ENCODE measurements at places on chromosomes 16 and 17. TPM values are rescaled to one million over a fixed set of nuclear protein-coding genes. Genes with fewer than 3 reads are reported as not detected.

Gene CES3
- total RNA-seq: 0.19 TPM

Gene TPSG1
- total RNA-seq: not detected

Gene CHRNE
- total RNA-seq: 0.19 TPM

Gene MMP25
- 0.47 TPM for total RNA-seq

Gene GPR139
- not detected for total RNA-seq

Gene CD300H
- total RNA-seq: not detected

DNA sequence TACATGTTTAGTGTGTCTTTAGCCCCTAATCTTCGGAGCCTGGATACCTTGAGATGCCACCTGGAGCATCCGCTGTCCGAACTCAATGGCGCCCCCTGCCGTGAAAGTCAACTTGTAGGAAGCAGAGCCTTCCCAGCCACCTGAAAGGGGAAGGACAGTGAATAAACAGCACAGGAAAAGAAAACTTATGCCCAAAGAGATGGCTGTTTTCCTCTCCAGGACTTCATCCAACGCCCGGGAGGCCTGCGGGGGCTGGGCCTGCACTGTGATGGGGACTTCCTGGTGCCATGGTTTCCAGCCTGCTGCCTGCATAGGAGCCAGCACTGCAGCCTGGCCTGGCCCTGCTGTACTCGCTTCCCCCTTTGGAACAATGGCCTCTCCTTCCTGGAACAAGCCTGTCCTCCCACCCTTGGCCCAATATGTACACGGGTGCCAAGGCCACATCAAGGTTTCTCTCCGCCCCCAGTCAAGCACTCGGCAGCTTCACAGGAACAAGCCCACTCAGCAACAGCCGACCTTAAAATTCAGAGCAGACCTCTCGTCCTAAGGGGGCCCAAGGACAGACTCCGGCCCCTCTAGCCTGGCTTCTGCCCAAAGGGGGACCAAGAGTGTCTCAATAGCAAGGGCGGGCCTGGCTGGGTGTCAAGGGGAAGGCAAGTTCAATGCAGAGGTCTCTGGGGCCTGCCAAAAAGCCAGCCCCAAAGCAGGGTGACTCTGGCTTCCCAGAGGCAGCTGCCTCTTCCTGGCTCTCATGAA is 4.5 kb upstream of the UNC13D start:
- H3K36me3 ChIP-seq: peaks cover 25% of the 10 kb centered on the region
- DNase-seq: peak; percentile 90
- H3K27ac ChIP-seq: peak overlapping the region; percentile 12
- peaks cover 2% of the 10 kb centered on the region for H3K4me1 ChIP-seq
- no peak overlapping the region for H3K4me3 ChIP-seq

DNA sequence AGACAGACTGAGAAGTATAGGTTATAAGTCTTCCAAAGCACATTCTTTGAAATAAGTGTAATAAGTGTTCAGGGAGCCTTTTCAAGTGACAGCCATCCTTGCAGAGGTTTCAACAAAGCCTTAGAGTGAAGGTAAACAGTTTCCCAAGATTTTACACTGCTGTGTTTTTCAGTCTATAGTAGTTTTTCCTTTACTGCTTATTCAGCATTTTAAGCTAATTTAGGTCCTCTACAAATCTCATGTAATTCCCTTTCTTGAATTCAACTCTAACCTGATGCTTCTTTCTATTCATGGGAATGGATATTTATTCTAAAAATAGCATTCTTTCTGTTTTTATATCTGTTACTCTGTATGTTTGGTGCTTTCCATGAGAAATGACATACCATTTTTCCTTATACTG is 211.3 kb downstream of the PHKB start:
- no peak overlapping the region for H3K27ac ChIP-seq
- DNase-seq: no peak
- H3K4me3 ChIP-seq: no peak overlapping the region
- no peaks in the 10 kb centered on the region for H3K27me3 ChIP-seq
- H3K36me3 ChIP-seq: peaks cover 1% of the 10 kb centered on the region
- no peaks in the 10 kb centered on the region for H3K4me1 ChIP-seq

DNA sequence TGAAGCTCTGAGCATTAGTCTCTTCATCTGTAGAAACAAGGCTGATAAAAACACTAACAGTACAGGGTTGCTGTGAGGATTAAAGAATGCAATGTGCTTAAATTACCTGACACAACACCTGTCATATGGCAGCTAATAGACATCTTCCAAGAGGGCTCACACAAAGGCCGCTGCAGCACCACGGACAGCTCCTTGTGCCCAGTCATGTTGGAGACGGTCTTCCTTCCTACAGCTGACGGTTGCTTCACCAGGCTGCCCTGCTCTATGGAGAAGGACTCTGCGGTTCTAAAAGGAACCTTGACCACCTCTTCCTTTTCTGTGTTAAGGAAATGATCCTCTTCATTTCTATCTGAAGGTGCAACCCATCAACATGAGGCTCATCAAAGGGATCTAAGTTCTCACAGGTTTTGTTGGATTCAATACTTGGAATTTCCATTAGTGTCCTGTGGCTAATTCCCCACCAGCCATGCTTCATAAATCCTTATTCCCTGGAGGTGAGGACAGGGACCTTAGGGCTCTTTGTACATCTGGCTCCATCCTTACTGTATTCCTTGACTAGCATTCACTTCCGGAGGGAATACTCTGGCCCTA is 138.9 kb upstream of the CES5A start:
- no peaks in the 10 kb centered on the region for H3K27me3 ChIP-seq

DNA sequence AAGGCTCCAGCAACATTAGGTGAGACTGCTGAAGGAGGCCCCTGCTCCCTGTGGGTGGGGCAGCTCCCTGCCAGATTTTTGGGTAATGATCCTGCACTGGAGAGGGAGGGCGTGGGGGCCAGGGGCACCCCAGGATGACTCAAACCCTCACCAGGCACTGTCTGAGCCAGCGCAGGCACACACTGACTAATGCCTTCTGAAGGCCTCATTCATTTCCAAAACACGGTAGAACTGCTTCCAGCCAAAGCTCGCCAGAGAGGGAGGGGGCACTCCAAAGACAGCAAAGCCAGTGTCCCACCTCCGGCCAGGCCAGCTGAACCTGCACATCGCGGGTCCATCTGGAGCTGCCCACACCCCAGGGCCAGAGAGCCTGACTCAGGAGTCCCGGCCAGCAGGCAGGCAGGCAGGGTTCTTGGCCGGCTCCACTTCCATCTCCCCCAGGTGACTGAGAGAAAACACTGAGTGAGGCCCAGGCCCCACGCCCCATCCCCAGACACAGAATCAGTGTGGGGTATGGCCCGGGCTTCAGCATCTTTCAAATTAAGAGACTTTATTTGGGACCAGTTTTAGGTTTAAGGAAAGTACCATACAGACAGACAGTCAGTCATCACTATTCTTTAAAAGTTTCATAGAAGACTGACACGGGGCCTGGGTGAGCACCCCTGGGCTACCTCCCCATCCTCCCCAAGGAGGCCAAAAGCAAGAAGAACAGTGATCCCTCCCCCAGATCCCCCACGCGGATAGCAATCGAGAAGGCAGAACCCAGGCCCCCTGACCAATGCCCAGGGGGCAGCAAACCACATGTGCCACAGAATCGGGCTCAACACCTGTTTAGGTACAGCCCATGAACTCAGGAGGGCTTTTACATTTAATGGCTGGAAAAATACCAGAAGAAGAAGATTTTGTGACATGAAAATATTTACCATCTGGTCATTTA is 2.3 kb downstream of the PIEZO1 start:
- H3K27me3 ChIP-seq: no peaks in the 10 kb centered on the region
- peaks cover 19% of the 10 kb centered on the region for H3K4me1 ChIP-seq
- H3K27ac ChIP-seq: peak overlapping the region; percentile 90
- no peak overlapping the region for H3K4me3 ChIP-seq
- peak; percentile 36 for DNase-seq

GRCh38 chr16:53998024-53998810 is 288.4 kb downstream of the IRX3 start:
- no peaks in the 10 kb centered on the region for H3K27me3 ChIP-seq
- no peak overlapping the region for H3K27ac ChIP-seq
- H3K4me3 ChIP-seq: no peak overlapping the region
- no peaks in the 10 kb centered on the region for H3K4me1 ChIP-seq
- no peak for DNase-seq

DNA sequence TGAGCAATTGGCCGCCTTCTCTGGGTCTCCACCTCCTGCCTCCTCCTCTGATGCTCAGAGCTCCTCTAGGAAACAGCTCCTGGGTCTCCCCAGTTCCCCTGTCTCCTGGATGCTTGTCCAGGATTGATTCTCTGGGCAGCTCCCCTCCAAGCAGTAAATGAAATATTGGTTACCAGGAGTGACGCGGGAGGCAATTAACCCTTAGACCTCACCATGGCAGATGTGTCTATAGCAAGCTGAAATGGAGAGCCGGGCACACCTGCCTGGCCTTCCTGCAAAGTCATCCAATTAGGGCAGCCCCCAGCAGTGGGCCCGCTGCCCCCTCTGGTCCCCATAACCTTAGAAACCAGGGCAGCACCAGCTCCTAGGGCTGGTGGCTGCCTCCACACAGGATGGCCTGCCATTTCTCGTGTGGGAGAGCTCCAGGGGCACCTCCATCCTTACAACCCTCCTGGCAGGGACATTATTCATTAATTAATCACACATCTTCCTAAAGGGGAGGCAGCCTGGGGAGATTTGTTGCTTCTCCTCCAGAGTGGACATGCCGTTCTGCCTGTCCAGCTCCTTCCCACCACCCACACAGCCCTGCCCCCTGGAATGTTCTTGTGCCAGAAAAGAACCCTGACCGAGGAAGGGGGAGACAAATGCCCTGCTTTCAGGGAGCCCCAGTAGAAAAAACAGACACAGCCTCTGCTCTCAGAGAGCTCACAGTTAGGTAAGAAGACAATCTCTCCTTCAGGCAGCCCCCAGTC is 8.3 kb upstream of the KIF18B start:
- no peak overlapping the region for H3K4me3 ChIP-seq
- no peak for DNase-seq
- peaks cover 4% of the 10 kb centered on the region for H3K4me1 ChIP-seq
- no peaks in the 10 kb centered on the region for H3K36me3 ChIP-seq
- H3K27me3 ChIP-seq: no peaks in the 10 kb centered on the region

DNA sequence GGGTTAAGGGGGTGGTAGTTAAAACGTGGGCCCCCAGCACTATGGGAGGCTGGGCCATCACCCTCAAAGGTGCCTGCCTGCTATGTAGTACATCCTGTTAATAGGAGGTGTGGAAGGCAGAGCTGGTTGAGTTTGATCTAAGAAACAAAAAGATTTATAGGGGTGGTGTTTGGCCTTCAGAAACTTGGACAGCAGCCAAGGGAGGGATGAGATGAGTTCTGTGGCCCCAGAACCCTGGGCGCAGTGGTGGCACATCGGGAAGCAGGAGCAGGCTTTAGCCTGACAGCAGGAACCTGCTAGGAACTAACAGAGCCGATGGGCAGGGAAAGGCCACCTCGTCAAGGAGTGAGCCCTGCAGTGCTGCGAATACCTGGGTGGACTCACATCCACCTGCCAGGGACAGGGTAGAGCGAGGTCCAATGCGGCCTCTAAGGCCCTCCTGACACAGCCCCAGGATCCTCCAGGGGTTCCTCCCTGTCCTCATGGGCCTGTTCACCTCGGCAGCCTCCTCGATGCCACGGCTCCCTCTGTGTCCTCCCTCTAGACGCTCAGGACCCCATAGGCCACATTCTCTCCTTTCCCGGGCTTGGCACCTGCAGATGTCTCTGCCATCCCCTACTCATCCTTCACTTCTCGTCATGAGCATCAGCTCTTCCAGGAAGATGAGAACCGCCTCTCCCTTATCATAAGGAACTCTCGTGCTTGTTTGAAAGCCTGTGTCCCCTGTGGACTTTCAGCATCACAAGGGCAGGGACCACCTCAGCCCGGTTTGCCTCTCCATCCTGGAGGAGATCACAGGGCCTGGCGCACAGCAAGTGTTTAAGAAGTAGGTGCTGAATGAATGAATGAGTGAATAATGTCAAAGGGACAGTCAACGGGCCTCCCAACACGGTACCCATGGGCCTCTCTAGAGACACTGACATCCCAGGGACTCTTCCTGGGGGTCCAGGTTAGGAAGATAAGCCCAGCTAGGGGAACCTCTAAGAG is 103.5 kb upstream of the TNRC6C start:
- H3K27me3 ChIP-seq: no peaks in the 10 kb centered on the region
- no peak for DNase-seq
- H3K4me3 ChIP-seq: no peak overlapping the region
- no peaks in the 10 kb centered on the region for H3K36me3 ChIP-seq
- no peak overlapping the region for H3K27ac ChIP-seq

DNA sequence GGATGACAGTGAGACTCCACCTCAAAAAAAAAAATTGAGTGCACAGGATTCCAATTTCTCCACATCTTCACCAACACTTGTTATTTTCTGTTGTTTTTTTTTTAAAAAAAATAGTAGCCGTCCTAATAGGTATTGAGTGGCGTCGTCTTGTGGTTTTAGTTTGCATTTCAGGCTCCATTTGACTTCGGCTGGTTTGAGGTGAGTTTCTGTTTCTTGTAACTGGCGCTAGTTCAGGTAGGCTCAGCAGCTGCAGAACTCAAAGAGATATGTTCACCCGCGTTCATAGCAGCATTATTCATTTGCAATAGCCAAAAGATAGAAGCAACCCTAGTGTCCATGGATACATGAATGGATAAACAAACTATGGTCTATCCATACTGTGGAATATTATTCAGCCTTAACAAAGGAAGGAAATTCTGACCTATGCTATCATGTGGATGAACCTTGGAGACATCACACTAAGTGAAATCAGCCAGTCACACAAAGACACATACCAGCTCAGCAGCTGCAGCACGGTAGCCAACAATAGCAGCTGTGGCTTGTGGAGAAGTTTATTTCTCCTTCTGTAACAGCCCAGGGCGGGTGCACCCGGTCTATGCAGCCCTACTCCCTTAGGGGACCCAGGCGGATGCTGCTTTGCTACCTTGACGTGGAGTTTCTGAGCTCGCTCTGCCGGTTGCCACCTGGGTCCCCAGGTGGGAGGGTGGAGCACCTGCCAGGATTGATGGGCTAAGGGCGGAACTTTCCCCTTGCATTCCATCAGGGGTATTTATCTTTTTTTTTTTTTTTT is 44.9 kb downstream of the TMEM235 start:
- H3K4me3 ChIP-seq: no peak overlapping the region
- H3K4me1 ChIP-seq: no peaks in the 10 kb centered on the region
- H3K27me3 ChIP-seq: no peaks in the 10 kb centered on the region
- no peak for DNase-seq
- H3K27ac ChIP-seq: no peak overlapping the region

- DNase-seq: no peak
- H3K4me1 ChIP-seq: peaks cover 3% of the 10 kb centered on the region
- H3K4me3 ChIP-seq: no peak overlapping the region
- H3K36me3 ChIP-seq: no peaks in the 10 kb centered on the region
- no peaks in the 10 kb centered on the region for H3K27me3 ChIP-seq
- no peak overlapping the region for H3K27ac ChIP-seq
Observed at GRCh38 chr17:75371339-75371738, 34.1 kb downstream of the GRB2 start.
